ENCODE measurements at places on chromosomes 6 and 20.

DNA sequence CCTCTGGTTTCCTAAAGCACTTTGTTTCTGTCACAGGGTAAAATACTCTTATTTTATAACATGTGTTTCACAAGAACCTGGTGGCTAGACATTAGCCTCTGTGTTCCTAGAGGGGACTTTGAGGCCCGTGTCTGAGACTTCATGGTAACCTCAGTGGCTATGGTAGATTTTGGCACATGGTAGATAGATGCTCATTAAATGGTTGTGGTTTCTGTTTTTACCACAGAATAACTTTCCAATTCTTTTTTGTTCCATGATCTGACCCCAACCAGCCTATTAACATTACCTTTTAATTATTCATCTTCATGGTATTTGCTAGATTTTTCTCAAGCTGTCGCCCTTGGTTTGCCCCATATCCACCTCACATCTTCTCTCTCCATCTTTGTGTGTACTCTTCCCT lies 34.3 kb downstream of the CCN2 start:
- DNase-seq: no peak

- DNase-seq: peak; percentile 77
Measured at GRCh38 chr20:48904566-48905296, 16.8 kb upstream of the ARFGEF2 start.

GRCh38 chr20:51220293-51220706 lies 197.4 kb upstream of the KCNG1 start:
- DNase-seq: peak; percentile 45

GRCh38 chr6:160279850-160280249 lies 21.2 kb upstream of the SLC22A2 start:
- no peak for DNase-seq

GRCh38 chr6:47161176-47161687 lies 119.1 kb upstream of the ADGRF1 start:
- DNase-seq: no peak

DNA sequence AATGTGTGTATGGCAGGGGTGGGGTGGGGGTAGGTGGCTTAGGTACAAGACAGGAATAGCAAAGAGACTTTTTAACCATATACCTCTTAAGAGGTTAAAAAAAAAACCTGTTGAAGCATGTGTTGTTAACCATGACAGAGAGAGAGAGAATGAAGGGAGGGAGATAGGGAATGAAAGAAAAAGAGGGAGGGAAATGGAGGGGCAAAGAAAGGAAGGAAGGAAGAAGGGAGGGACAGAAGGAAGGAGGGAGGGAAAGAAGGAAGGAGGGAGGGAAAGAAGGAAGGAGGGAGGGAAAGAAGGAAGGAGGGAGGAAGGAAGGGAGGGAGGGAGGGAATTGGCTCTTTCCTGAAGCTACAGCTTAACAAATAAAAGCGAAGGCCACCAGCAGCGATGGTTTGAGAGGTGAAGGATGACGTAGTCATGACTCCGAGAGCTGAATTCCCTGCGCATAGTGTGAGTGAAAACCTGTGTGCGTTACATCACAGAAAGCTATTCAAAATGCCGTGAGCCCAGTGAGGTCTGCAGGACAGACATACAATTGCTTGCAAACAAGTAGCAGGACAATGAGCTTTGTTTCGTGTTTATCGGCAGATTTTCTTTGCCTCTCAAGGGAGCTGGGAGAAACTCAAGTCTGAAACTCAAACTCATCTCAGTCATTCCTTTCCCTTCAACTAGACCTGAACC lies 88.6 kb upstream of the NEDD9 start:
- DNase-seq: no peak

DNA sequence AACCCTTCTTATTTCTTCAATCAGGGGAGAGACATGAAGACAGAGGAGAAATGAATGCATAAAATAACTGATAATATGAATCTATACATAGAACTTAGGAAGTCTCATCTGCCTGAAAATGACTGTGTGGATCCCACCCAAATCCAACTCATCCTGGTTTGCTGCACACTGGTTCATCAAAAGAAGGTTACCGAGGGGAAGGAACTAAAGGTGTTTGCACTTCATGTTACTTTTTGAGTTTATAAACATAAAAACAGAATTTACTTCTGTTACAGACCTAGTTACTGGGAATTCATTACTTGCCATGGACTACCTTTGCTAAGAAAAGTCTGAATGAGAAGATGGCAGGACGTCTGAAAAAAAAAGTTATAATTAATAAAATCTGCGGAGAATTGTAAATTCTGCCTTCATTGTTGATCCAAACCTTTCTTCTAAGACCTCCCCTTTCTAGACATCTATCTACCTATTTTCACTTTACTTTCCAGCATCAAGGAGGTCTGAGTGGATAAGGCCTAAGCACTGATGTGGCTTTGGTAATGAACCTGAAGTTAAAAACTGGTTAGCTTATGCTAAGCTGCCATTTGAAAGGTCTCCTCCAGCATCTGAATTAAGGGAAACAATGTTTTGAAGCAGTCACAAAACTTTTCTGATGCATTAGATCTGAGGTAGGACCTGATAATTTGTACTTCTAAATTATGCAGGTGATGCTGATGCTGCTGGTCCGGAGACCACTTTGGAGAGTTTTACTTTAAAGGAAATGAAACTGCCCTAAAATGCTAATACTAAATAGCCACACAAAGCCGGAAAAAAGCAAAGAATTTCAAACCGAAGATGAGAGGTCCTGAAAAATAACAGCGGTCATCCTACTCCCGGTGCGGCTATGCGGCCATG lies 84.0 kb downstream of the HFE start:
- no peak for DNase-seq

DNA sequence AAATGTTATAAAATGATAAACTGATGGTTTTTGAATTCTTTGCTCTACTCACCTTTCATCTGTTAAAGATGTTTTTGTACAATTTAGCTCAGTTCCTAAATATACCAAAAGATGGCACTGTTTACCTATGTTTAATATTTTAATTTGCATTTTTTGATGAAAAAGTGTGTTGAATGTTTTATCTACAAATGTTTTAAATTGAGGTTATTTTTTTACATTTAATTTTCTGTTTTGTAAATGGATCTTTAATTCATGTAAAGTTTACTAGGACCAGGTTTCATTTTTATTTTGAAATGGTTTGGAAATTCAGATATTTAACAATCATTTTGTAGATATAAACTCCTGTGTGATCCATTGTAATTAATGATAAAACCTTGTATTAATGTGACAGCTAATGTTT lies 30.0 kb downstream of the CDKAL1 start:
- peak; percentile 25 for DNase-seq

DNA sequence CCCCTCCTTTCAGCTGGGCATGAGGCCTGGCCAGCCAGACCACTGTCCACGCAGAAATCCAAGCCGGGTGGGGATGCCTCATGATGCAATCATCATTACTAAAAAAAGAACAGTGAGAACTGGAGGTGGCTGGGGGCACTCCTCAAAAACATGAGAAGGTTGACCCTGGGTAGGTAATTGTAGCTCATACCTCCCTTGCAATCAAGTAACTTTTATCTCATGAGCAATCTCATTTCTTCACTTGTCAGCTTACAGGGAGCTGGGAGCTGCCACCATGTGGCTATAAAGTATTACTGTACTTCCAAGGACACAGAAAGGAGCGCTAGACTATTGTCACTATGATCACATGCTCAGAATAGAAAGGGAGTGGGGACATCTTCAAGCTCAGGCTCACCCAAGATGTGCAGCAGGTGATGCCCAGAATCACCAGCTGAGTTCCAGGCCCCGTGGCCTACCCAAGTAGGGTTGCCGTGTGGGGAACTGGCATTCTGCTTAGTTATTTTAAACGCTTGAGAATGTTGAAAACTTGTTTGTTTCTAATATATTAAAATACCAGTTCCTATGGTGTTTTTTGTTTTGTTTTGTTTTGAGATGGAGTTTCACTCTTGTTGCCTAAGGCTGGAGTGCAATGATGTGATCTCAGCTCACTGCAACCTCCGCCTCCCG lies 3.0 kb upstream of the CDH26 start:
- peak; percentile 41 for DNase-seq

GRCh38 chr6:135162678-135163439 lies 18.2 kb upstream of the MYB start:
- peak; percentile 100 for DNase-seq
